ENCODE measurements at places on chromosomes 3 and 15. TPM values are rescaled to one million over a fixed set of nuclear protein-coding genes. Genes with fewer than 3 reads are reported as not detected.
A peak's percentile ranks its signal among the peaks of the same experiment; 100 is the strongest.

Gene CPLX3
- total RNA-seq: 0.20 TPM

Gene LINGO1
- total RNA-seq: not detected

Gene TRIM42
- not detected for total RNA-seq

Gene DET1
- total RNA-seq: 3.6 TPM

Gene CD86
- 1.3 TPM for total RNA-seq

Gene PIERCE2
- not detected for total RNA-seq

Gene SELENOS
- 28.0 TPM for total RNA-seq

Gene VIPR1
- 72.9 TPM for total RNA-seq

Gene SLC24A1
- 4.0 TPM for total RNA-seq

Gene ARNT2
- total RNA-seq: not detected

Gene HIGD2B
- 0.50 TPM for total RNA-seq

Gene HHATL
- total RNA-seq: not detected

DNA sequence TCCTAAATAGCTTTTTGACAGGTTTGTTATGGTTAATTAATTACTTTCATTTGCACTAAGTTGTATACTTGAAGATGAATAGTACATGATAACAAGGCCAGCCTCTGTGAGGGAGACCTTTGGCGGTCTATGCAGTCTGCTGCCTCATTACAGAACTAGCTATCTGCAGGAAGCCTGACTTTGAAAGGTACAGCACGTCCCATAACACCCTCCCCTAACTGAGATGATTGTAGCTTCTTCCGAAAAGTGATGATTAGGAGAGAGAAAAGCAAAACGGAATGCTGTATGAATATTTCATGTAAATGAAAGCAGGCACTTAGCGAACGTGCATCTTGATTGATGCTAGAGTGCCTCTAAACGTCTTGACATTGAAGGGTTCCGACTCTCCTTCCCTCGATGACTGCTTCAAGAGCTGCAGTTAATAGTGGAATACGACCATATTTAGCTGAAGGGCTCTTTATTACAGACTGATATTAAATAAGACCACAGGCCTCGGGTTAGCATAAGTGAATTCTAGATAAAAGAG, 116.2 kb upstream of the TMCO5A start:
- DNase-seq: no peak
- H3K4me3 ChIP-seq: no peak overlapping the region
- H3K36me3 ChIP-seq: no peaks in the 10 kb centered on the region
- peaks cover 14% of the 10 kb centered on the region for H3K27me3 ChIP-seq
- H3K4me1 ChIP-seq: no peaks in the 10 kb centered on the region
- H3K27ac ChIP-seq: no peak overlapping the region

DNA sequence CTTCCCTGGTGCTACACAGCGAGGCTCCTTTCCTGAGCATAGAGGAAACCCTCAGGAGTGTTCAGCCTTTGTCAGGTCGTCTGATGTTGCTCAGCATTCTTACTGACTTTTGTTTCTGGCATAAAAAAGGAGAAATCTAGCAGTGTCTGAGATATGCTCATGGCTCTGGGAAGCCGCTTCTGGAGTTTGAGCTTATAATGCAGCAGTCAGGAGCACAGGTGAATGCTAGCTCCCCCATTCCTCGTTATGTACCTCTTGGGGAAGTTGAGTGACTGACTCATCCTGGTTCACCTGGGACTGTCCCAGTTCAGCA, 49.2 kb upstream of the MYZAP start:
- no peaks in the 10 kb centered on the region for H3K36me3 ChIP-seq
- H3K27ac ChIP-seq: no peak overlapping the region
- no peak overlapping the region for H3K4me3 ChIP-seq
- H3K4me1 ChIP-seq: no peaks in the 10 kb centered on the region
- DNase-seq: no peak

- no peaks in the 10 kb centered on the region for H3K36me3 ChIP-seq
- no peak overlapping the region for H3K4me3 ChIP-seq
- no peak overlapping the region for H3K27ac ChIP-seq
- H3K27me3 ChIP-seq: peaks cover 16% of the 10 kb centered on the region
- peaks cover 2% of the 10 kb centered on the region for H3K4me1 ChIP-seq
Measured at GRCh38 chr3:146187334-146187950, 26.5 kb upstream of the PLOD2 start.

DNA sequence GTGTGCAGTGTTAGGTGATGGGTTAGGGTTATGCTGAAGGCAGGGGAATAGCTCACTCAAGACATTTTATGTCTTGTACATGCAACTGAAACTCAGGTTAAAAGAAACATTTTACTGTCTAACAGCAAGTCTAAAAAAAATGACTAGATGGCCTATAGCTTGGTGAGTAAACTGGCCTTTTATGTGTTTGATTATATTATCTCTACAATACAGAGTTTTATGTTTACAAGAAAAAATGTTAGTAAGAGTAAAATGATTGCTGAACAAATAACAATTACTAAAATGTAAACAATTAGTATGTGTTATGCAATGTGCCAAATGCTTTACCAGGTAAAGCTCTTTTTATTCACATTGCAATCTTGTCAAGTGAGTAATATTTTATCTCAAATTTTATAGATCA, 1039.6 kb downstream of the ROBO2 start:
- no peaks in the 10 kb centered on the region for H3K36me3 ChIP-seq
- DNase-seq: no peak
- no peak overlapping the region for H3K27ac ChIP-seq
- H3K4me1 ChIP-seq: no peaks in the 10 kb centered on the region
- H3K4me3 ChIP-seq: no peak overlapping the region
- no peaks in the 10 kb centered on the region for H3K27me3 ChIP-seq

DNA sequence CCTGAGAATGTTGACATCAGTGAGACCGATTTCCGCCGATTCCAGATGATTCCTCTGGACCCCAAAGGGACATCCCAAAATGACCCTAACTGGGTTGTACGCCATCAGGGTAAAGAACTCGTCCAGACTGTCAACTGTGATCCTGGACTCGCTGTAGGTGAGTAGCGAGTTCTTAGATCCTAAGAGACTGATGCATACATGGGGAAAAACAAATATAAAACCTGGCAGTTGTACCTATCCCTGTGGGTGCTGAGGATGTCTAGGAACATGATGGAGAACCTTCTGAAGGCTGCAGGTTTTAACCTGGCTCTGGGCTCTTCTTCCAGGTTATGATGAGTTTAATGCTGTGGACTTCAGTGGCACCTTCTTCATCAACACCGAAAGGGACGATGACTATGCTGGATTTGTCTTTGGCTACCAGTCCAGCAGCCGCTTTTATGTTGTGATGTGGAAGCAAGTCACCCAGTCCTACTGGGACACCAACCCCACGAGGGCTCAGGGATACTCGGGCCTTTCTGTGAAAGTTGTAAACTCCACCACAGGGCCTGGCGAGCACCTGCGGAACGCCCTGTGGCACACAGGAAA, 12.3 kb downstream of the THBS1 start:
- DNase-seq: no peak
- no peak overlapping the region for H3K4me3 ChIP-seq
- H3K27me3 ChIP-seq: no peaks in the 10 kb centered on the region
- peaks cover 10% of the 10 kb centered on the region for H3K4me1 ChIP-seq

- H3K27me3 ChIP-seq: peaks cover 28% of the 10 kb centered on the region
- DNase-seq: no peak
- no peak overlapping the region for H3K27ac ChIP-seq
- no peaks in the 10 kb centered on the region for H3K4me1 ChIP-seq
Measured at GRCh38 chr15:39191871-39192291, 389.0 kb upstream of the THBS1 start.

DNA sequence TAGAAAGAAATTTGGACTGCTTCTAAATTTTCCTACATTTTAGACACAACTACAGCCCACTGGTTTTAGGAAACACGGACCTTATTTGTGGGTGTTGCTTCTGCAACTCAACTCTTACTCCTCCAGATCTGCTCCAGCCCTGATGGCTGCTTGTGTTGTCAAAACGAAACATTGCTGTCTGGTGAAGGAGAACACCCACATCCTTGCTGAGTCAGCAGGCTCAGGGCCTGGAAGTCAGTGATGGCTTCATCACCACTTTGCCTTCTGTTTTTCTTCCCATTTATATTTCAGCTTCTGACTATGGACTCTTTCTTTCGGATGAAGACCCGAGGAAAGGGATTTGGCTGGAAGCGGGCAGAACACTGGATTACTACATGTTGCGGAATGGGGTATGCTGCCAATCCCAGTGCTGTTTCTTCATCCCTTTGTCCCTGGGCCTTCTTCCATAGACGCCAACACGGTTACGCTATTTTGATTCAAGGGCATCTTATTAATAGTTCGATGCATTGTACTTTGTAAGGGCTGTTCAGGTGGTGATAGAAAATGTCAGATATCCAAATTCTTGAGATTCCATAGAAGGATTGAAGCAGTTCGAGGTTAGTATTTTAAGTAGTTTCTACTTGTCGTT, 392.6 kb upstream of the TPM1 start:
- no peak overlapping the region for H3K27ac ChIP-seq
- no peaks in the 10 kb centered on the region for H3K4me1 ChIP-seq
- DNase-seq: no peak

- H3K4me3 ChIP-seq: no peak overlapping the region
- peaks cover 20% of the 10 kb centered on the region for H3K27me3 ChIP-seq
- H3K36me3 ChIP-seq: no peaks in the 10 kb centered on the region
- H3K4me1 ChIP-seq: peaks cover 10% of the 10 kb centered on the region
- H3K27ac ChIP-seq: peak overlapping the region; percentile 11
Measured at GRCh38 chr3:72086042-72086742, 301.2 kb upstream of the PROK2 start.

- H3K4me1 ChIP-seq: peaks cover 43% of the 10 kb centered on the region
- no peaks in the 10 kb centered on the region for H3K36me3 ChIP-seq
- no peaks in the 10 kb centered on the region for H3K27me3 ChIP-seq
- no peak for DNase-seq
Measured at GRCh38 chr15:85389772-85390171, 9.4 kb downstream of the AKAP13 start.

GRCh38 chr3:46406443-46406787, 451 bp downstream of the CCR5AS start:
- DNase-seq: no peak
- no peaks in the 10 kb centered on the region for H3K36me3 ChIP-seq
- peaks cover 6% of the 10 kb centered on the region for H3K4me1 ChIP-seq
- peaks cover 26% of the 10 kb centered on the region for H3K27me3 ChIP-seq
- H3K4me3 ChIP-seq: peak overlapping the region; percentile 69
- peak overlapping the region; percentile 72 for H3K27ac ChIP-seq

GRCh38 chr3:115706311-115706829, 83.1 kb downstream of the GAP43 start:
- H3K27me3 ChIP-seq: peaks cover 9% of the 10 kb centered on the region
- no peak for DNase-seq
- no peaks in the 10 kb centered on the region for H3K36me3 ChIP-seq
- no peak overlapping the region for H3K27ac ChIP-seq

- H3K4me1 ChIP-seq: peaks cover 2% of the 10 kb centered on the region
- peaks cover 12% of the 10 kb centered on the region for H3K27me3 ChIP-seq
- no peak for DNase-seq
- H3K4me3 ChIP-seq: no peak overlapping the region
- H3K27ac ChIP-seq: no peak overlapping the region
Measured at GRCh38 chr3:123375014-123375940, 73.6 kb downstream of the ADCY5 start.

GRCh38 chr3:68059628-68060152, 405.3 kb upstream of the SUCLG2 start:
- no peak overlapping the region for H3K27ac ChIP-seq
- no peak for DNase-seq
- peaks cover 3% of the 10 kb centered on the region for H3K36me3 ChIP-seq
- H3K4me1 ChIP-seq: peaks cover 34% of the 10 kb centered on the region

DNA sequence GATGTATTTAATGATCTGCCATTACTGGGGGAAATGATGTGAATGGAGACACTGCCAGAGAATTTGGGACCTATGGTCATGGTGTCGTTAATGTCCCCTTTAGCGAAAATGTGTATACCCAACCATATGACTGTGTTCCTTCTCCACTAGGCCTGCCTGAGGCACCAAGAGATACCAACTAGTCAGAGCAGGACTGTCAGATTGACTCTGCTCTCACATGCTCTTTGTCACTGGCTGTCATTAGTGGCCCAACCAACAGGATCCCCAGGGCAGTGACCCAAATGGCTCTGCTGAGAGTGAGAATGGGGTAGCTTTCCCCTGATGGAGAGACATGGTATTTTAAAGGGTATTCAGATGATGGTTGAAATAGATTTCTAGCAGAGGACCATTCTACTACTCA, 2.8 kb downstream of the TAGLN3 start:
- no peak for DNase-seq
- peaks cover 3% of the 10 kb centered on the region for H3K36me3 ChIP-seq
- H3K27me3 ChIP-seq: no peaks in the 10 kb centered on the region
- peaks cover 38% of the 10 kb centered on the region for H3K4me1 ChIP-seq
- no peak overlapping the region for H3K27ac ChIP-seq

DNA sequence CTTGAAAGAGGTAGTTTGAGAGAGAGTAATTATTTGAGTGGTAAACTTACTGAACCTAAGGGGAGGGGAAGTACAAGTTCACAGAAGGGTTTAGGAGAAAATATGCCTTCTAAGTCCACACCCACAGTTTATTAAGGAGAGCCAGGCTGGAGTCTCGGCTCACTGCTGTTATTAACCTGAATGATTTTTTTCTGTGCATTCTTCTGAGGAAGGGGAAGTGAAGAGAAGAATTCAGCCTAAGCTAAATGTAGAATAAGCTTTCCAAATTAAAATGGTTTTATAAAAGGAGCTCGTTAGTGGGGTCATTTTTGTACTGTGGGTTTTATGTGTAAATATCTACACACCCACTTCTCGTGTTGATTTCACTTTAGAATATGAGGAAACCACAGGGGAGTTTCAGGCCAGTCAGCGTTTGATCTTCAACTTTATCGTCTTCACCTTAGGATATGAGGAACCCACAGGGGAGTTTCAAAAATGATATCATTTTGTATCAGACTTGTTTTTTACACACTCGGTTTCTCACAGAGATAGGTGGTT, 1.5 kb downstream of the WHAMM start:
- peaks cover 39% of the 10 kb centered on the region for H3K4me1 ChIP-seq
- peaks cover 6% of the 10 kb centered on the region for H3K27me3 ChIP-seq
- peaks cover 3% of the 10 kb centered on the region for H3K36me3 ChIP-seq
- H3K27ac ChIP-seq: peak overlapping the region; percentile 100
- H3K4me3 ChIP-seq: peak overlapping the region; percentile 99

DNA sequence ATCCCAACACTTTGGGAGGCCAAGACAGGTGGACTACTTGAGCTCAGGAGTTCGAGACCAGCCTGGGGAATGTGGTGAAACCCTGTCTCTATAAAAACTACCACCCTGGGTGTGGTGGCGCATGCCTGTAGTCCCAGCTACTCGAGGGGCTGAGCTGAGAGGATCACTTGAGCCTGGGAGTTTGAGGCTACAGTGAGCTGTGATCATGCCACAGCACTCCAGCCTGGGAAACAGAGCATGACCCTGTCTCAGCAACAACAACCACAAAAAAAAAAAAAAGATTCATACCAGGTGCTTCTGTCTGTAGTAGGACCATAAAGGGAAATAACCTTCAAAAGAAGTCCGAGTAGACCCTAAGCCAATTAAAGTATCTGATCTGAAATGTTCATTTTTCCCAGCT, 94.5 kb downstream of the SERPINI1 start:
- H3K4me3 ChIP-seq: no peak overlapping the region
- no peak for DNase-seq
- no peaks in the 10 kb centered on the region for H3K36me3 ChIP-seq
- no peaks in the 10 kb centered on the region for H3K4me1 ChIP-seq

GRCh38 chr3:147360646-147361453, 45.5 kb downstream of the ZIC4 start:
- peaks cover 52% of the 10 kb centered on the region for H3K27me3 ChIP-seq
- no peak overlapping the region for H3K27ac ChIP-seq
- H3K4me1 ChIP-seq: no peaks in the 10 kb centered on the region
- H3K4me3 ChIP-seq: no peak overlapping the region
- DNase-seq: no peak

- peak overlapping the region; percentile 98 for H3K4me3 ChIP-seq
- H3K27ac ChIP-seq: peak overlapping the region; percentile 99
- no peak for DNase-seq
Measured at GRCh38 chr15:42549032-42549491, 424 bp downstream of the HAUS2 start.

- H3K4me1 ChIP-seq: peaks cover 9% of the 10 kb centered on the region
- no peak overlapping the region for H3K4me3 ChIP-seq
- no peak for DNase-seq
- peaks cover 6% of the 10 kb centered on the region for H3K27me3 ChIP-seq
- no peak overlapping the region for H3K27ac ChIP-seq
Measured at GRCh38 chr15:59170295-59171066, 36.2 kb upstream of the LDHAL6B start.
